ENCODE measurements at places on chromosomes 1 and 21. TPM values are rescaled to one million over a fixed set of nuclear protein-coding genes. Genes with fewer than 3 reads are reported as not detected.

GRCh38 chr1:83673312-83673711, 325.6 kb downstream of the TTLL7 start:
- H3K36me3 ChIP-seq, result no peaks in the 10 kb centered on the region
- no peak overlapping the region for H3K27ac ChIP-seq
- no peaks in the 10 kb centered on the region for H3K27me3 ChIP-seq
- no peaks in the 10 kb centered on the region for H3K4me1 ChIP-seq
- no peak for DNase-seq
- H3K4me3 ChIP-seq, result no peak overlapping the region

- no peak overlapping the region for H3K4me3 ChIP-seq
- DNase-seq, result no peak
- no peaks in the 10 kb centered on the region for H3K27me3 ChIP-seq
- no peaks in the 10 kb centered on the region for H3K36me3 ChIP-seq
- H3K27ac ChIP-seq, result no peak overlapping the region
- no peaks in the 10 kb centered on the region for H3K4me1 ChIP-seq
Observed at GRCh38 chr1:67372898-67373297, 57.3 kb downstream of the SERBP1 start.

GRCh38 chr21:17343055-17343454, 169.8 kb upstream of the CXADR start:
- no peaks in the 10 kb centered on the region for H3K36me3 ChIP-seq
- DNase-seq, result peak; percentile 13
- no peak overlapping the region for H3K4me3 ChIP-seq
- no peaks in the 10 kb centered on the region for H3K4me1 ChIP-seq

GRCh38 chr1:59026472-59026948, 242.7 kb upstream of the JUN start:
- DNase-seq, result peak; percentile 74
- no peaks in the 10 kb centered on the region for H3K36me3 ChIP-seq
- no peaks in the 10 kb centered on the region for H3K27me3 ChIP-seq
- H3K4me3 ChIP-seq, result no peak overlapping the region

GRCh38 chr1:7456722-7457082, 314.4 kb upstream of the VAMP3 start:
- H3K27me3 ChIP-seq, result no peaks in the 10 kb centered on the region
- no peaks in the 10 kb centered on the region for H3K4me1 ChIP-seq
- no peak overlapping the region for H3K27ac ChIP-seq
- H3K36me3 ChIP-seq, result no peaks in the 10 kb centered on the region

GRCh38 chr1:48105165-48105564, 108.0 kb upstream of the TRABD2B start:
- no peaks in the 10 kb centered on the region for H3K27me3 ChIP-seq
- H3K4me1 ChIP-seq, result no peaks in the 10 kb centered on the region
- no peak for DNase-seq
- H3K27ac ChIP-seq, result no peak overlapping the region
- H3K4me3 ChIP-seq, result no peak overlapping the region

DNA sequence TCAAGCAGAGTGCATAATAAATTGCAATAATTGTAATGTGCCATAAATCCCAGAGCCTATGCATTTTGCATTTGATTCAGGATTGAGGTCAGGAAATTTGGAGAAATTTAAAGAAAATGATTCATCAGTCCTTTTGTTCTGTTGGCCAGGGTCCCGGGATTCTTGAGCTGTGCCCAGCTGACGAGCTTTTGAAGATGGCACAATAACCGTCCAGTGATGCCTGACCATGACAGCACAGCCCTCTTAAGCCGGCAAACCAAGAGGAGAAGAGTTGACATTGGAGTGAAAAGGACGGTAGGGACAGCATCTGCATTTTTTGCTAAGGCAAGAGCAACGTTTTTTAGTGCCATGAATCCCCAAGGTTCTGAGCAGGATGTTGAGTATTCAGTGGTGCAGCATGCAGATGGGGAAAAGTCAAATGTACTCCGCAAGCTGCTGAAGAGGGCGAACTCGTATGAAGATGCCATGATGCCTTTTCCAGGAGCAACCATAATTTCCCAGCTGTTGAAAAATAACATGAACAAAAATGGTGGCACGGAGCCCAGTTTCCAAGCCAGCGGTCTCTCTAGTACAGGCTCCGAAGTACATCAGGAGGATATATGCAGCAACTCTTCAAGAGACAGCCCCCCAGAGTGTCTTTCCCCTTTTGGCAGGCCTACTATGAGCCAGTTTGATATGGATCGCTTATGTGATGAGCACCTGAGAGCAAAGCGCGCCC, 8.7 kb downstream of the PROX1 start:
- H3K27me3 ChIP-seq, result peaks cover 7% of the 10 kb centered on the region
- H3K27ac ChIP-seq, result no peak overlapping the region
- no peaks in the 10 kb centered on the region for H3K36me3 ChIP-seq
- DNase-seq, result no peak
- H3K4me1 ChIP-seq, result no peaks in the 10 kb centered on the region

DNA sequence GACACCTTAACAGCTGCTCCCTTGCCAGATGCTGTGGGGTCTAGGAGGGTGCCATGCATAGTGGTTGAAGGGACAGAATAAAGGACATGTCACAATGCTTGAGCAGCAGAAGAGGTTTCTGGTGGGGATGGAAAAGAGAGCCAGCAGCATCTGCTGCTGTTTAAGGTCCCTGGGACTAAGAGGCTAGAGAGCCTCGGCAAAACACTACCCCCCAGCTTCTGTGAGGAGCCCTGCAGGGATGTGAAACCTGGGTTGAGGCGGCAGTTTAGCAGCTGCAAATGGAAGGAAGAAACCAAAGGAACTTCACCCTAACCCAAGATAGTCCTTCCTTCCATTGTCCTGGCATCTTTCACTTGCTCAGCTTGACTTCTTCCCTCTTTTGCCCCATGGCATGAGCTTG, 39.4 kb downstream of the PLXNA2 start:
- peaks cover 25% of the 10 kb centered on the region for H3K4me1 ChIP-seq
- H3K27me3 ChIP-seq, result no peaks in the 10 kb centered on the region
- H3K36me3 ChIP-seq, result no peaks in the 10 kb centered on the region
- no peak overlapping the region for H3K4me3 ChIP-seq
- H3K27ac ChIP-seq, result no peak overlapping the region
- no peak for DNase-seq

DNA sequence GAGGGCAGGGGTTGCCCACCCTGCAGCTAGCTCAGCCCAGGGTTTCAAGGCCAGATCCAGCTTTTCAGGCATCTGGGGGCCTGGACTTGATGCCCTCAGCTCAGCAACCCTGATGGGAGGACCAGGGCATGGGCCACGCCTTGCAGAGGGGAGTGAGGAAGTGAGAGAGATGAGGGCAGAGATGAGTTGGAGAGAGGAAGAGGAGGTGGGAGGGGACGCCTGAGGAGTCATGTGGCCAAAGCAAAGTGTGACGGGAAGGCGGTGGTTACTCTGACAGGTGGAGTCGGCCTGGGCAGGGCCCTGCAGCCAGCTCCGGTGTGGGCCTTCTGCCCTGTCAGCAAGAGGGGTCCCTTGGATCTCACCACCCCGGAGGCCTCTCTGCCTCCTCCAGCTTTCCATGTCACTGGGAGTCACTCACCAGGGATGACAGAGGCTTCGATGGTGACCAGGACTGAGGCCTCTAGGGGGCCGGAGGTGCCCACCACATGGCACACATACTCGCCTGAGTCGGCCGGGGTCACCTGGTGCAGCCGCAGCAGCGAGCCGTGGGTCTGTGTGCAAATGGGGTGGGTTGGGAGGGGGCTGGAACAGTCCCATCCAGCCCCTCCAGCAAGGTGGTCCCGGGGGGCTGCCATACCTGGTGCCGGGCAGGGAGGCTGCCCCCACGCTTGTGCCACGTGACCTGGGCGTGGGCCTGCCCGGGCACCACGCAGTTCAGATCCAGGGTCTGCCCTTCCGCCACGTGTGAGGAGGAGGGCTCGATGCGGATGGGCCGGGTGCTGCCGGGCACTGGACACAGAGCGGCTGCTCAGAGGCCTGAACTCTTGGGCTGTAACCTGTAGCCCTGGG, 40.4 kb downstream of the LDLRAD2 start:
- H3K27ac ChIP-seq, result no peak overlapping the region
- no peaks in the 10 kb centered on the region for H3K4me1 ChIP-seq
- no peak overlapping the region for H3K4me3 ChIP-seq
- H3K27me3 ChIP-seq, result no peaks in the 10 kb centered on the region
- DNase-seq, result no peak

GRCh38 chr1:44677201-44677766, 2.8 kb downstream of the ARMH1 start:
- H3K4me1 ChIP-seq, result peaks cover 6% of the 10 kb centered on the region
- no peaks in the 10 kb centered on the region for H3K36me3 ChIP-seq
- no peaks in the 10 kb centered on the region for H3K27me3 ChIP-seq
- no peak overlapping the region for H3K4me3 ChIP-seq

DNA sequence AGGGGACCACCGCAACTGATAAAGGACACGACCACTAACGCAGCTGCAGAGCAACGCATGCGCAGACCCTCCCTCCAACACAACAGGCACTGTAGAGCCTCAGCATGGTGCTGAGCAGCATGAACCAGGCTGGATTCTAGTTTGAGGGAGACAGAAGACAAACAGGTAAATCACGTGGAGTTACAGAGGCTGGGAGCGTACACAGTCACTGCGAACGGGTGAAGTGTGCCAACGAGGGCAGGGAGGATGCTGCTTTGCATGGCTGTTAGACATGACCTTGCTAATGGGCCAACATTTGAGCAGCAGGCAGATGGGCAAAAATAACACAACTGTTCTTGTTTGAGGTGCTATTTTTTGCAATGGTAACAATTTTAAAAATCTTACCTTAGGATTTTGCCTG, 55.2 kb upstream of the NADK start:
- no peak overlapping the region for H3K4me3 ChIP-seq
- no peak for DNase-seq
- H3K27ac ChIP-seq, result no peak overlapping the region
- no peaks in the 10 kb centered on the region for H3K4me1 ChIP-seq

- peaks cover 3% of the 10 kb centered on the region for H3K27me3 ChIP-seq
- no peak for DNase-seq
- no peak overlapping the region for H3K27ac ChIP-seq
- H3K36me3 ChIP-seq, result no peaks in the 10 kb centered on the region
- H3K4me3 ChIP-seq, result no peak overlapping the region
Observed at GRCh38 chr1:37452416-37452815, 22.0 kb upstream of the ZC3H12A start.

DNA sequence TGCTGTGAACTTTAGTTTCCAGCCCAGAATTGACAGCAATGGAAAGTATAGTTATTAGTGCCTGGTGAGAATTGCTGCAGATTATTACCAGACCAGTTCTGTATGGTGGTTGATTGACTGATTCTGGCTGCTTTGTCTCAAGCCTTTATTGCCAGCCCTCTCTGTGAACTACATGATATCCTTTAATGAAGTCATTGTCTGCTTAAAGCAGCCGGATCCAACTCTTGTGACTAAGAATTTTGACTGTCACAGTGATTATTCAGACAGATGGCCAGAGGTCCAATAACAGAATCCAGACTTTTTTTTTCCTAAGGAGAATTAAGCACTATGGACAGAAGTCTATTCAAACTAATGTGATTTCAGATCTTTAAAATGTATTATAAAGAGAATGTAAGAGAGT, 1548.6 kb upstream of the B3GALT2 start:
- no peak overlapping the region for H3K27ac ChIP-seq
- H3K4me1 ChIP-seq, result no peaks in the 10 kb centered on the region
- DNase-seq, result no peak
- H3K27me3 ChIP-seq, result no peaks in the 10 kb centered on the region

- no peak for DNase-seq
- H3K27me3 ChIP-seq, result peaks cover 6% of the 10 kb centered on the region
- H3K36me3 ChIP-seq, result no peaks in the 10 kb centered on the region
- no peak overlapping the region for H3K27ac ChIP-seq
- H3K4me3 ChIP-seq, result no peak overlapping the region
Observed at GRCh38 chr1:66223681-66224080, 310.3 kb upstream of the SGIP1 start.

GRCh38 chr1:9385801-9386573, 93.3 kb downstream of the SPSB1 start:
- peaks cover 2% of the 10 kb centered on the region for H3K4me1 ChIP-seq
- H3K27me3 ChIP-seq, result peaks cover 9% of the 10 kb centered on the region
- DNase-seq, result no peak
- H3K36me3 ChIP-seq, result no peaks in the 10 kb centered on the region
- no peak overlapping the region for H3K4me3 ChIP-seq

- H3K4me3 ChIP-seq, result no peak overlapping the region
- H3K4me1 ChIP-seq, result peaks cover under 1% of the 10 kb centered on the region
- H3K27ac ChIP-seq, result no peak overlapping the region
- H3K27me3 ChIP-seq, result no peaks in the 10 kb centered on the region
Observed at GRCh38 chr1:244849189-244849866, 13.9 kb downstream of the COX20 start.

DNA sequence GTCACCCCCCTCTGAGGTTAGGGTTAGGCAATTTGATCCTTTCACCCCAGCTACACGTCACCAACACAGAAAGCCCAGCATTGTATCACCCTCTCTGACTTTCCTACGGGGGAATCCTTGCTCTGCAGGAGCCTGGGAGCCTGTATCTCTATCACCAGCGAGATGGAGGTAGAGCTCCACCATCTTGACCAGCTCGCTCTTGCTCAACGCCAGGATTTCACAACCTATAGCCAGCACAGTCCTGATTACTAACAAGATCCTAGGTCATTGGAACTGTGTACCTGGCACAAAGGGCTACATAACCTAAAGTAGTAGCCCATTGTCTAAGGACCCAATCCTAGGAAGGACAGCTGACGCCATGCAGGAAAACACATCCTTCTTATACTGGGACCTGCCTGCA, 66.1 kb downstream of the DMRTA2 start:
- H3K36me3 ChIP-seq, result no peaks in the 10 kb centered on the region
- no peaks in the 10 kb centered on the region for H3K4me1 ChIP-seq
- DNase-seq, result no peak
- H3K4me3 ChIP-seq, result no peak overlapping the region

DNA sequence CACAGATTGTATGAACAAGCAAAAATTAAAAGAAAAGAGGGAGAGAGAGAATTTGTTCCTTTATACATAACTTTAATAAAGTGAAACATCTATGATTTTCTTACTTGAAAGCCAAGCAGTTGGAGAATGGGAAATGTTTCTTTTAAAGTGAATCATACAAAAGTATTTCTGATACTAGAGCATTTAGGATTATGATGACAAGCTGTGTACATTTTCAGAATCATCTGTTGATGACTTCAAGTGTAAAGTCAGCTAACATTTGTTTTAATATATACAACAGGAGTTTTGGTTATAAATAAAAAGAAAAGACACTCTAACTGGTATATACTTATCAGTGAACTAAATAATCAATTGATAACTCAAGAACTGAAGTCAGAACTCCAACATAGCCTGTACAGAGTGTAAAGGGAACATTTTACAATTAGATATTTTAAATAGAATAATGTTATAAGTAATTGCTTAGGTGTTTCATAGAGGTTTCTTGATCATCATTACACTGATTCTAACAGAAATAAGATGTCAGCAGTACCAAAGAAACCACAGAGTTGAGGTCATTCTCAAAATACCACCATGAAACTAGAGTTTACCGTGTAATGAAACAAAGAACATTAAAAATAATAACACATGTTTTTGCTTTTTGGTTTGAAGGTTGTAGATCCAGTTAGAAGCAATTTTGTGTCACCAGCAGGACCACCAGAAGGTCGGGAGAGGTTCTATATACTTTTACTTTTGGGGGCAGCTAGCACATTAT, 103.4 kb downstream of the COL24A1 start:
- DNase-seq, result peak; percentile 79
- peaks cover 7% of the 10 kb centered on the region for H3K4me1 ChIP-seq
- H3K36me3 ChIP-seq, result no peaks in the 10 kb centered on the region
- H3K4me3 ChIP-seq, result no peak overlapping the region
- H3K27me3 ChIP-seq, result no peaks in the 10 kb centered on the region

SYPL2 gene
- 0.65 TPM for polyA plus RNA-seq

IQCC gene
- polyA plus RNA-seq, result 1.6 TPM

HRNR gene
- not detected for polyA plus RNA-seq

DNAJC28 gene
- polyA plus RNA-seq, result 0.60 TPM

NBPF20 gene
- polyA plus RNA-seq, result 2.2 TPM

ARTN gene
- 0.23 TPM for polyA plus RNA-seq

PTPN14 gene
- polyA plus RNA-seq, result 21.8 TPM

C1QA gene
- polyA plus RNA-seq, result not detected

NPR1 gene
- polyA plus RNA-seq, result 0.03 TPM

All from IMR-90 (cell line).